NCI-H187 (cell line): ENCODE measurements at places on chromosomes 16 and 17.

DNA sequence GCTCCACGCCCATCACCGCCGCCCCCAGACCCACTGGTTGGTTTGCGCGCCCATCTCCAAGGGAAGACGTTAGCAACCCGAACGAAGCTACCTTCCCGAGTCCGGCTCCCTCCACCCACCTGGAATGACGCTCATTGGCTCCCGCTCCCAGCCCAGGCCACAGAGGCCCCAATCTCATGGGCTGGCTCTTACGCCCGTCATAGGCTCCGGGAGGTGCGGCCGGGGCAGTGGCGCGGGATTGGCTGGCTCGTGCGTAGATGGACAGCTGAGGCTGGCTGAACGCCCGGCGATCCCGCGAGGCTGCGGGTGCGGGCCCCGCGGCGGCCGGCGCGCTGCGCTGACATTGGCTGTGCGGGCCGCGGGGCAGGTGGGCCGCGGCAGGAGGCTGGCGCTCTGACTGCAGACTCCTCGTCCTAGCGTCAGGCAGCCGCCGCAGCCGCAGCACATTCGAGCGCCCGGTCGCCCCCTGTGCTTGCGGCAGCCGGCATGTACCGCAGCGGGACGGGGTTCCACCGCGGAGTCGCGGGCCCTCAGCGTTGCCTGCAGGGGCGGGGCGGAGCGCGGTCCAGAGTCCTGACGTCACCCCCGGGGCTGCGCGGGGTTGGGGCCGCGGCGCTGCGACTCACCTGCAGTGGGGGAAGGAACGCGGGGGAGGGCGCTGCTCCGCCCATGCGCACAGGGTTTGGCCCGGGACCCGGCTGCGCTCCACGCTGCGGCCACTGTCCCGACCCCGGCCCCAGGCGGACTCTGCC, 453 bp upstream of the MYH10 start:
- peak; percentile 91 for DNase-seq

DNA sequence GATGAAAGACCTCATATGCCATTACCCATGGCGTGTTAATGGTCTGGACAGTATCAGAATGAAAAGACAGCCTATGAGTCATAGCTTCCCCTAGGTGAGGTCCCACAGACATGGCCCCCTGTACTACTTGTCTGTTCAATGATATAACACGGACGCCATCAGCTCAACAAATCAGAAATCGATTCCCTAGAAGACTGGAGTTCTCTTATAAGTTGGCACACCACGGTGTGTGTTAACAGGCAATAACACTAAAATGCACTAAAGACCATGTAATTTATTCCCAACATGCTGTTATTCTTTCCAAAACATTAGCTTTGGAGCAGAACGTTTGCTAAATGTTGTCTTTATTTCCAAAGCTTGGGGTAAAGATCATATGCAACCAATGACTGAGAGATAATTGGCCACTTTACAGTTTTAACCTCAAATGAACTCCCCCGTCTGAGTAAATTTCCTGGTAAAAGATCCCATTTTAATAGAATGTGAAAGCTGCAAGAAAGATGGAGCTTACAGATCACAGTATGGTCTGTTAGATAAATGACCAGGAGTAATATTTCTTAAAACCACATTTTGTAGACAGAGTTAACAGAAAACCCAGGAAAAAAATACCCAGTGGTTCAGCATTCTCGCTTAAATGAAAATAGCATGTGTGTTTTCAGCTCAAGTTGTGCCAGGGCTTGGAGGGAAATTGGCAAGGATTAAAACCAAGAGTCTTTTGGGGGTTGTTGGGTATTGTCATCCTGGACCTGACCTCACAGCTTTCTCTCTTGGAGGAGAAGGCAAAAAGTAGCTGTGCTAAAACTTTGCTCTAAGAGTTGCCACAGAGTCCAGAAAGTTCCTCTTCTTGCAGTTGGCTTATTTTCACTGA, 65.9 kb downstream of the PCTP start:
- no peak for DNase-seq

DNA sequence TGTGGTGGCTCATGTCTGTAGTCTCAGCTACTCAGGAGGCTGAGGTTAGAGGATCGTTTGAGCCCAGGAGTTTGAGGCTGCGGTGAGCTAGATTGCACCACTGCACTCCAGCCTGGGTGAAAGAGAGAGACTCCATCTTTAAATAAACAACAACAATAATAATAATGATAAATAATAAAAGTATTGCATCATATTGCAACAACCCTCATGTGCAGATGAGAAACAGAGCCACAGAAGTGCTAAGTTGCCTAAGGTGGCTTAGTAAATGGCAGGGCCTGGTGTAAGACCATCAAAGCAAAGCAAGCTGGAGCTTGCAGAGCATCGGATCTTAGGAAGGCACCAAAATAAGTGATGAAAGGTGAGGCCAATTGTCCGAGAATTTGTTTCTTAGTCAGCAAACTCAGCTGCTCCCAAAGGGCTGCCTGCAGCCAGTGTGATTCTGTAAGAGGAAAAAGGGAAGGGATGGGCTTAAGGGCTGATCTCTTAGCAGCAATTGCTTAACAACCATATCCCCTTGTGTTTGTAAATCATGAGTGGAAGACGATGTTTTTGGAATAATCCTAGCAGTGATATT, 45.3 kb upstream of the HS3ST3A1 start:
- DNase-seq = no peak

DNA sequence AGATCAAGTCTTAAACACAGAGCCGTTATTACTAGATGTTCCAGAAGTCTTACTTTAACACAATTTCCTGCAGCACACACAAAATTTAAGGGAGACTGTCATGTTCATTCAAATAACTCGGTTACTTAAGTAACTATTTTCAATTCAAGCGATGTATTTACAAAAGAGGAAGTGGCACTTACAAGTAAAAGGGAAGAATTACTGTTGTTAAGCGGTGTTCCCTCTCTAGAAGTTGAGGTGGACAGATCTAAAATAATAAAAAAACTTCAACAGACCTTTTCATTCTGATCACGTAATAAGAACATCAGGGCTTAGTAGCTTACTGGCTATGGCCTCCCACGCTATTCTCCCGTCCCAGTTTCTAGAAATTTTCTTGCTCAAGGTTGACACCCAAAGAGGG, 26.2 kb upstream of the TXNDC11 start:
- no peak for DNase-seq

GRCh38 chr17:48543107-48543853, 1.6 kb downstream of the HOXB2 start:
- no peak for DNase-seq

DNA sequence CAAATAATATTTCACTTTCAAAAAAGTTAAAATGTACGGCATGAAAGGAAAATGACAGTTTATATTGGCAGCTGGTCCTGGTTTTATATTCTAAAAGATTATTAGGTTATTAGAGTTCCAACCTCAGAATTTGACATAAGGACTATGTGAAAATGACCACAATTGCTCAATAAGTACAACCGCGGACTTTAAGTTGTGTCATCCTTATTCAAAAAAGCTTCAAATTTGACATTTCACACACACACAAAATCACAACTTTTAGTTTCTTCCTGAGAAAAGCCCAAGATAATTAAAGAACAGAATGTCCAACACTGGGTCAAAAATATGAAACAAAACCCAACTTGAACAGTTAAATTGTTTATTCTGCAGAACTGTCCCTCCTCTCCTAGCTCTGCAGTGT, 133.2 kb upstream of the AXIN2 start:
- no peak for DNase-seq

- DNase-seq = no peak
Observed at GRCh38 chr16:56851671-56852400, 13.2 kb upstream of the SLC12A3 start.

DNA sequence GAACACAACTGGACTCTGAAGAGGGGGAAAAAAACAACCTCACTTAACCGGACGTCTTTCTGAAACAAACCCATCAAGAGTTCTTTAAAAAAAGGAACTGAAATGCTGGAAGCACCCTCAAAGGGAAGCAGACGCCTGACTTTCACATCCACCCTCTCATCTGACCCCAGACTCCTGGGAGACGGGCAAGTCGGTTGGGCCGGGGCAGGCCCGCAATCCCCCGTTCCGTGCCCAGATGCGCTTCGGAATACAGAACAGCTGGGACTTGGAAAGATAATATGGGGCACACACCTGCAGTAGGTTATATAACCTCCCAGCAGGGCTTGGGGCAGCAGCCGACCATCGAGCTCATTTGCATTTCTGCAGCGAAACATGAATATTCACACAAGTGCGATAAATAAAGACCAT, 3.7 kb downstream of the ARHGAP27 start:
- DNase-seq = no peak

GRCh38 chr16:4060009-4060408, 56.2 kb downstream of the ADCY9 start:
- DNase-seq = no peak

DNA sequence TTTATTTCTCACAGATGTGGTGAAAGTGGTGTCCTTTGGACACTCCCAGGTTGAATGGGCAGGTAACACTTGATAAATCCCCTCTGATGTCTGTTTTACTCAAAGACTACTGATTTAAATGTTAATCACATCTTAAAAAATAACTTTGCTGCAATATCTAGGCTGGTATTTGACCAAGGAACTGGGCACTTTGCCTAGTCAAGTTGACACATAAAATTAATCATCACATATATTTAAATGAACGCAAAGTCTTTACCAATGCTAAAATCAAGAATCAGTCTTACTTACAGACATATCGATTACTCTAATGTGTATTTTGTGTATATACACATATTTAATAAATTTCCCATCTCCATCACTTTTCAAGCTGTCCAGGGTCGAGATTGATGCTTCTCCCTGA, 7.0 kb downstream of the MT2A start:
- DNase-seq = no peak

GRCh38 chr16:49158029-49158642, 123.5 kb downstream of the CBLN1 start:
- no peak for DNase-seq
